ENCODE measurements at places on chromosomes 2 and 18.
A peak's percentile ranks its signal among the peaks of the same experiment; 100 is the strongest.

GRCh38 chr2:233354971-233355574 lies 779 bp downstream of the DGKD start:
- peak; percentile 67 for DNase-seq

GRCh38 chr2:227163485-227163997 lies 464 bp downstream of the COL4A4 start:
- DNase-seq = peak; percentile 28

DNA sequence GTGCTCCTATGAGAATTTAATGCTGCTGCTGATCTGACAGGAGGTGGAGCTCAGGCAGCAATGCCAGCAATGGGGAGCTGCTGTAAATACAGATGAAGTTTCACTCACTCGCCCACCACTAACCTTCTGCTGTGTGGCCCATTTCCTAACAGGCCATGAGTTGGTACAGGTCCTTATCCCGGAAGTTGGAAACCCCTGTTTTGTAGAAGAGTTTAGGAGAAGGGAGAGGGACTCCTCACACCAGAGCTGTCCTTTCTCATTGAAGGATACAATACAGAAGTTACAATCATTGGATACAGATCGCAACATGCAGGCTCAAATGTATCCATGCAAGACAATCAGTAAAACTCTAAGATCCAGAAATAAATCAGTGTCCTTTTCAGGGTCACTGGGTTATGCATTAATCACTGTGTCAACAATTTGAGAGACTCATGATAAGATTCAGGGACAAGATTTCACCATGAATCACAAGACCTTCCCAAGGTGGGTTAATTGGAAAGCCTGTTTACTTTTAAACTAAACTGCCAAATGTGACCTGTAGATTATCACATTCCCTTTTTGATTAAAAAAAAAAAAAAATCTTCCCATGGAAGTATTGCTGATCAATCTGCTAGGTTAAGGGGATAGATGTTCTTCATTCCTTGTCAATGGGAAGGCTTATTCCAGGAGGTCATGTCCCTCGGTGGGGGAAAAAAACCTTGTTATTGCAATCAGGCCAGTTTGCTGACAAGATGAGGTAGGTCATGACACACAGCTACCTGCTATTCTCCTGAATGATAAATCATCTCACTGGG lies 97.2 kb downstream of the SP100 start:
- no peak for DNase-seq

DNA sequence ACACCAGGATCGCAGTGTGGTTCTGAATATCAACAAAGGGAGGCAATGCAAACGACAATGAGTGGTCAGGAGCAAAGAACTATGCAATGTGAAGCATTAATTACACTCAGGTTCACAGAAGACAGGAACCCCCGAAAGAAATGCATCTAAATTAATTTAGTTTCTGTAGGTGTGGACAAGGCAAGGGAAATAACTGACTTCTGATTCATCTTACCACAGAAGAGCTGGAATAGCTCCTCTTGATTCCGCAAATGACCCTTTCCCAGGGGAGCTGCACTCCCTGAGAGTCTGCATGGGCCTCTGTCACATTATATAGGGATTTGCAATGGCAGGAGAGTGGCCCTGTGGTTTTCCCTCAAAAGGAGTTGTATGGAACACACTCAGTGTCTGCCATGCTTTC lies 263.9 kb upstream of the APCDD1 start:
- no peak for DNase-seq

DNA sequence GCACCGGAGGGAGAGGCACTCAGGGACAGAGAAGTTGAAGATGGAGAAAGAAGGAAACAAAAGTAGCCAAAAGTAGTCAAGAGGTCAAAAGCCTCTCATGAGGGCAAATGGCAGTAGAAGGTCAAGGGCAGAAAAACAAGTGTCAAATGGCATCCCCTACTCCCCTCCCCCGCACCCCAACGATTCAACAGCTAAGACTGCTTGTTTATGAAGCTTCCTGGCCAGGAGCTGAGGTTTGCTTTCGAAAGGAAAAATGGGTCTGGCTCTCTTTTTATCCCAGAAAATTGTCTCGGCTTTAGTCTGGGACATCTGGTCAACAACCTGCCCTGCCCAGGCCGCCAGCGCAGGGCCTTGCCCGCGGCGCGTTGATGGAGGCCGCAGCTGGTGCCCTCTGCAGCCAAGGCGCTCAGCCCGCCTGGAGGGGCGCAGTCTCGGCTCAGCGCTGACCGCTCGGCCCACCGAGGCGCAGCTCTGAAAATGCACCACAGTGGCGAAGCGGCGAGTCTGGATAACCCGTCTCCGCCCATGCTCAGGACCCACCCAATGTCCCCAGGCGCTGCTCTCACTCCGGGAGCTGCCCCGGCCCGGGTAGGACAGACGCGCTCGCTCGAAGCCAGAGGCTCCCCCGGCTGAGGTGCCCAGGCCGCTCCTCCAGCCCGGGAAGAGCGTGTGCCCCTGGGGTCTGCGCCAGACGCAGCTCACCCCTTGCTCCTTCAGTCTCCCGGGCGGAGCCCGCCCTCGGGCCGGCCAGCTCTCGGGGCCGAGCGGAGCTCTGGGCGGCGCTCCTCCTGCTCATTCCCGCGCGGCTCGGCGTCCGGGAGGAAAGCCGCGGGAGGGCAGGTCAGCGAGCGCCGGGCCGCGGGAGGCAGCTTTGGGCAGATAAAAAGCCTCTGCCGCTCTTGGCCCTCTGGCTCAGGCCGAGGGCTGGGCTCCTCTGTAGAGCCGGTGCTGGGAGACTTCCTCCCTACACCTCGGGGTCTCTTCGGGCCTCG lies 1.8 kb upstream of the TBR1 start:
- DNase-seq = peak; percentile 35

DNA sequence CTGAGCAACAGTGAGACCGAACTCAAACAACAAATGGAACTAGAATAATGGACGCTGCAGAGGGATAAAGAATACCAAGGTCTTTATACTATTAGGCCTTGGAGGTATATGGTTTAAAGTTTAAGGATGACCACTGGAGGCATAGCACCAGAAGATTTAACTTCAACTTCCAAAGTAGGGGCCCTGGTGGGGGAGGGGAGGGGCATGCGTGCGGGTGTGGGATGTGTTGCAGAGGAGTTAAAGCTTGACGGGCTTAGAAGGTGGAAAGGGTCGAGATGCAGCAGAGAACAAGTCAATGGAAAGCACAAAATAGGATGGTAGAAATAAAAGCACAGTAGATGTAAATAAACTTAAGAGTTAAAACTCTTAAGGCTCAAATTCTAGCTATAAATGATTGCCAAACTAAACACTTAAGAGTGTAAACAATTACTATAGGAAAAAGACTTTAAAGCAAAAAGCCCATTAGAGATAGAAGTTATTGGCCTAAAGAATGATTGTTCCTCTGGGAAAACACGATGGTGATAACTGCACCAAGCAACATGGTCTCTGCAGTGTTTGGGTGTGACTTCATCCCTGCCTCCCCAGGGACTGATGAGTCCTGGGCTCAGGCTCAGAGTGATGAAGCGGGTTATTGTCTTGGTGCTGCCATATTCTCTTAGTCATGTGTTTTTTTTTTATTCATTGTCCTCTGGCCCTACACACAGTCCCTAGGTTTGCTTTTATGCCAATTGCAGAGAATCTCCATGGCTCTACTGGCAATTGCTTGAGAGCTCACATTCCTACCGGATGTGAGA lies 13.0 kb downstream of the RRM2 start:
- DNase-seq = no peak

- DNase-seq = no peak
Measured at GRCh38 chr2:215979620-215980019, 33.7 kb downstream of the MREG start.

DNA sequence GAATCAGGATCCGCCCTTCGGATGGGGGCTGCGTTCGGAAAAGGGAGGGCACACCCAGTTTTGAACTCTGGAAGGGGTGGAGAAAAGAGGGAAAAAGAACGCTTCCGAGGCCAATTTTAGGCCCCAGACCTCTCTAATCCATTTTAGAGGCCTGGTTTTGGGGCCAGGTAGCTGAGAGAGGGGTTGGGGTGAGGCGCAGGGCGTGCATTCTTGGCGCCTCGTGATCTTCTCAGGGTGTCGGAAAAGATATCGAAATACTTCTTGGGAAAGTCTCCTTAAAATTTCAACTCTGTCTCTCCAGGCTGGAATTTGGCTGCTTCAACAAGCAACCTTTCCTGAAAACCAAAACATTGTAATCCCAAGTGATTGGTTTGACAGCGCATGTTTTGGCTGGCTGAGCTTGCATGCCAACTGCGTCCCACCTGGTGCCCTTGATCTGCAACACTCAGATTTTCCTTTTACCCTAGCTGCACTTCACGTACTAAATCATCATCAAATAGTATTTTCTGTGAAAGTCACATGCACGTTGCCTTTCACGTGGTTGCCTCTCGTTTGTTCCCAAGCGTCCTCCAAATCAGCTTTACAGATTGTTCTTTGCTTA lies 864 bp upstream of the XPO1 start:
- DNase-seq = peak; percentile 19

GRCh38 chr18:22690556-22690955 lies 242.6 kb upstream of the RBBP8 start:
- no peak for DNase-seq

DNA sequence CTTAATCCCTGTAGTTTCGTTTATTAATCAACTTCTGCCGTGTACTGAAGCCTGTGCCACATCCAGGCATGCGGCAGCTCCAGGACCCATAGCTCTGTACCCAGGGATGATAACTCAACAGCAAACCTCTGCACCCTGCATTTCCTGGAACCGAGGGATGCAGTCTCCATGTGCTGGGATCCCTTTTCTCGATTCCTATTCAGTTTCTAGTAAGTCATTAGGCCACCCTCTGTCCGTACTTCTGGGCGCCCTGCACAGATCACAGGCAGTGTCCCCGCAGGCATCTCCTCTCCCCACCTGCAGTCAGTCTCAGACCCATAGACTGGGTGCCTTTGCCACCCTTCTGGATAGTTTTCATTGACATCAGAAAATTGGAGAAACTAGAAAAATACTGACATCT lies 18.8 kb downstream of the TMEM18 start:
- no peak for DNase-seq

- DNase-seq = no peak
Measured at GRCh38 chr2:212791569-212791968, 253.0 kb upstream of the ERBB4 start.

DNA sequence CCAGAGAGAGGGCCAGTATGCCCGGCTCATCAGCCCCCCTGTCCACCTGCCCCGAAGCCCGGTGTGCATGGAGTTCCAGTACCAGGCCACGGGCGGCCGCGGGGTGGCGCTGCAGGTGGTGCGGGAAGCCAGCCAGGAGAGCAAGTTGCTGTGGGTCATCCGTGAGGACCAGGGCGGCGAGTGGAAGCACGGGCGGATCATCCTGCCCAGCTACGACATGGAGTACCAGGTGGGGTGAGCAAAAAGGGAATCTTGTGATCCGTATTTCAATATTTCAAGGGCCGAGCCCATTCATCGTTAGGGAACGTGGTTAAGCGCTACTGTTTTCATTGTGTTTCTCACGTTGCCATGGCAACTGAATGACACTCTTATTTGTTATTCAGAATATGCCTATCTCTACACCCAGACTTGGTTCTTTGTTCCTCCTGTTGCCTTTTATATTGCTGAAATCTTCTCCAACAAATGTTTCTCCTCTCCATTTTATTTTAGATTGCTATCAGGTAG lies 81.5 kb downstream of the NRP2 start:
- DNase-seq = peak; percentile 58

GRCh38 chr2:97747716-97748115 lies 34.3 kb downstream of the ZAP70 start:
- DNase-seq = no peak

DNA sequence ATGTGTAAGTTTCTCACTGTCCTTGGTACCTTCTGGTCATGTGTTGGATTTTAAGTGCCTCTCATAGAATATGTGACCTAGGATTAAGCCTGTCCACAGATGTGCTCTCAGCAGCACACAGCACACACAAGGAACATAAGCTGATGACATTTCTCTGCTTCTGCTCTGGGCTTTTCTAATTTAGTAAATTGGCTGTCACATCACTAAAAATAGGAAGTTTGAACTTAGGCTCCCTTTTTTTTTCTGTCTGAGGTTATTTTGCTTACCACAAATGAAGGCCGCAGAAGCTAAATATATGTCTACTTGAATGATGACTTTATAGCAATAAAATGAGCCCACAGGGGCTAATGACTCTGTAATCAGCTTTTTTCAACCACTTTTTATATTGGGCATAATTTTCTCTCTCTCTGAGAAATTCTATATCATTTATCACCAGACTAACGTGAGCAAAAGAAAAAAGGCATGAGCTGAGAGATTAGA lies 150.2 kb upstream of the KLHL14 start:
- no peak for DNase-seq

GRCh38 chr2:179861416-179862067 lies at the start of gene ZNF385B:
Gene ZNF385B (minus strand): TSS chr2:179861612.
- no peak for DNase-seq

DNA sequence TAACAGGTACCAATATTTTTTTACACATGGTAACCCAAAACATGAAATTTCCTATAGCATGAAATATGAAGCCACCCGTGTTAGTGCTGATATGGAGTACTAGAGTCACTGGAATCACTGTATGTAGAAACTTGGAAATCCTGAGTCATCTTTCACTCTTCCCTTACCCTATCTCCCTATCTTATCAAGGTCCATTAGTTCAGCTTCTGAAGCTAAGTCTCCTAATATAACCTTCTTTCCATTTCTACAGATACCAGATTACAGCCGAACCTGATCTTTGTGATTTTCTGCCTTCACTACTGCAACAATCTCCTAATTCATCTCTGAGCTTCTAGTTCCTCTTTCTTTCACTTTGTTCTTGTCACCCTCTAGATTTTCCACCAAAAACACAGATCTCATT lies 59.0 kb downstream of the SEPTIN10 start:
- DNase-seq = no peak

DNA sequence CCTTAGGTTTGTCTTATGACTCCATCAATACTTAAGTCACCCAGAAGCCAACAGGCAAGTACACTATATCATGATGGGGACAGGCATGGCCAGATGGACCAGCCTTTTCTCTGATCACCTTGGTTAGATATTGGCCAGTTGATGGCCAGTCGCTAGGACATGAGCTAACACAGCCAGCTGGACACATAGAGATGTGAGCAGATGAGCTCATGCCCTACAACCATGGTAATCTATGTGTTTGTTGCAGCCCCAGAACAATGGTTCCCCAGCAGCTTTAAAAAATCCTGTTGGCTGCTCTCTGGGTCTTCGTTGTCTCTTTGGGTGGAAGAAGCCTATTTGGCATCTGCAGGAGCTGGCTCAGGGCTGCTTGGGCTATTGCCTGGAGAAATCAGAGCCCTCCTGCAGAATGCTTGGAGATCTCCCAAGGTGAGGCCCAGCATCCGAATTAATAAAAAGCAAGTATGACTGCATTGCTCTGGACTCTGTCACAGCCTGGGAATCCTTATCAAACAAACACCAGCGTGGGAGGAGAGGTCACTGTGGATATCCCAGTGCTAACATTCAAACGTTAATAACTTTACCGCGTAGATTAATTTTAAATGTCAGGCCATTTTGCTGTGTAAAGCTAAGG lies 62.3 kb upstream of the KLHL29 start:
- DNase-seq = no peak

GRCh38 chr18:39863916-39864315 lies 2091.1 kb upstream of the PIK3C3 start:
- no peak for DNase-seq

- DNase-seq = no peak
Measured at GRCh38 chr18:48735080-48735676, 196.3 kb downstream of the CTIF start.

GRCh38 chr2:28697602-28698149 lies 54.0 kb upstream of the PPP1CB start:
- DNase-seq = no peak

- DNase-seq = no peak
Measured at GRCh38 chr18:11981543-11982366, 448 bp downstream of the IMPA2 start.
